ENCODE measurements at places on chromosomes 2 and 18.

GRCh38 chr2:217429981-217430500, 570.2 kb upstream of the TNP1 start:
- no peak for DNase-seq

DNA sequence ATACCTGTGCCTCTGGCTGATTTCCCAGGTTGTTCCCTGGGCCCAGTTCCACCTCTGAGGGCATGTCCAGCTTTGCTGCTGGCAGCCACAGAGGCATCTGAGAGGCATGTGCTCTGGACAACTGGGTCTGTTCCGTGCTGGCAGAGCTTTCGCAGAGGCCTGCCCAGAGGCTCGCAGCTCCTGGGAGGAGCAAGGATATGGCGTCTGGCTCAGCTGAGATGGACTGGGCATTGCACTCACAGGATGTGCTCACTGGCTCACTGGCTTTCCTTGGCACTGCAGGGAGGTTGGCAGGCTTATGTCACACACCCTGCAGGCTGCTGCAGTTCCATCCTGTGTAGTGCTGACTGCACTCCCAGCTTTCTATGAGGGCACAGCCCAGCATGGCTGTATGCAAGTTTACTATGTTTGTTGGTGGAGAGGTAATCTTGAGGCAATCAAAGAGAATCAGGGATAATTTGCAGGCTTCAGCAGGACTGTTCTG, 172.3 kb downstream of the PRKCE start:
- DNase-seq: no peak

DNA sequence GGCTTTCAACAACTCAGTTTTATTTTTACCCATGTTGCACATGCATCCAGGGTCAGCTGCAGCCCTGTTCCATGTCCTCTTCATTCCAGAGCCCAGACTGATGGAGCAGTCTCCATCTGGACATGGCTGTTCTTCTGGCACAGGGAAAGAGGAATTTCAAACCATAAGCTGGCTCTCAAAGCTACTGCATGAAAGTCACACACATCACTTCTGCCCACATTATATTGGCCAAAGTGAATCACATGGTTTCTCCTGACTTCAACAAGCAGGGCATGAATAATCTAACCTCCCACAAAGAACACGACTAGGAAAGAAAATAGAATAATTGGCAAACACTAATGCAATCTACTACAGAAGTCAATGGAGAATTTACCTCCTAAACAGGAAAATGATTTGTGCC, 94.2 kb downstream of the FTCDNL1 start:
- no peak for DNase-seq

DNA sequence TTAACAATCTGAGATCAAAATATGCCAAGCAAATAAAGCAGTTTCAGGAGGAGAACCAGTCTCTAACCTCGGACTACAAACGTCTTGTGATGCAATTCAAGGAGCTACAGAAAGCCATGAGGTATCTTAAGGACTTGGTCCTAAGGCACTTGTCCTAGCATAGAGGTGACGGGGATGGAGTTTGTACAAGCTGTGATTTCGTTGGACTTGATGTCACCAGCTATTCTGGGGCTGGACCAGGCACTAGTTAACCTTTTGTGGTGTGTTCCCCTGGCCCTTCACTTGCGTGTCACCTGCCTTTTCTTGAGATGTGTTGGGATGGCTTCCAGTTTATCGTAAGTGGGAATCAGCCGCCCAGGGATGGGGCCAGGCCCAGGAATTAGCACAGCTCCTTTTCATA, 33.7 kb downstream of the OTOF start:
- no peak for DNase-seq

GRCh38 chr2:140597836-140598235, 1533.0 kb downstream of the LRP1B start:
- no peak for DNase-seq

- no peak for DNase-seq
Measured at GRCh38 chr2:218860950-218861381, 1.4 kb downstream of the WNT6 start.

DNA sequence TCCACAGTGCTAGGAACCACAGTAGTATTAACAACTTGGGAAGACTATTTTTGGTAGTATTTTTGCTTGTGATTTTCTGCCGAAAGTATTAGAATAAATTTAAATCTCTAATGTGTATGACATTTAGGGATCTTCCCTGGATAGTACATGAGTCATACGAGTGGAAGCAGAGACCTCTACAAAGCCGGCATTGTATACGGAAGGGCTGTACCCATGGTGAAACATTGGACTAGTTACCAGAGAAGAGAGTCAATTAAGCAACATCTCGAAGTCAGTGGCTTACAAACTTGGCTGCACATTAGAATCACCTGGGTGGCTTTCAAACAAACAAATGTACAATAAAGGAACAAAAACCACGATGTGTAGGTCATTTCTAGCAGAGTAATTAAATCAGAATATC, 1131.7 kb upstream of the LRRTM1 start:
- no peak for DNase-seq
